ENCODE measurements at places on chromosomes 16 and 17.

DNA sequence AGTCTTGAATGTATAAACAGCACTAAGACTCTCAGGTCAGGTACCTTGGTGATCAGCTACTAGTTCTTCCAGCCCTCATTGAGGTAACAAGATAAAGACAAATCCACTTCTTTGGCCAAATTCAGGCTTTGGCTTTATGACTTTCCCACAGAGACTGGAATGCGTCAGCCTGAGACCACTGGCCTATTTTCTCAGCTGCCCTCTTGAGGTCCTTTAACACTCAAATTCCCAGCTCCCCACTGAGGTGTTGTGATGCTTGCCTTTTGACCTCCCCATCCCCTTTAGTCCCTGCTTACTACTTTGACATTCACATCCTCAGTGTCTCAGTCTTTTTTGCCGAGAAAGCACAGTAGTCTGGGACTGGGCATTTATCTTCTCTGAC, 10.6 kb downstream of the TNFAIP1 start:
- no peak for DNase-seq

GRCh38 chr17:59565171-59565958, at the start of gene DHX40:
Gene DHX40 (plus strand): TSS chr17:59565610. CDS start chr17:59565672, 62 bp downstream.
- peak; percentile 93 for DNase-seq

- no peak for DNase-seq
Measured at GRCh38 chr17:75694536-75694935, 26.7 kb upstream of the ITGB4 start.

GRCh38 chr16:29712809-29713208, 33.0 kb downstream of the C16orf54 start:
- no peak for DNase-seq

GRCh38 chr16:14307527-14308367, 236.6 kb downstream of the MRTFB start:
- DNase-seq = no peak

GRCh38 chr16:30006095-30006473, 4.7 kb downstream of the DOC2A start:
- DNase-seq = no peak

DNA sequence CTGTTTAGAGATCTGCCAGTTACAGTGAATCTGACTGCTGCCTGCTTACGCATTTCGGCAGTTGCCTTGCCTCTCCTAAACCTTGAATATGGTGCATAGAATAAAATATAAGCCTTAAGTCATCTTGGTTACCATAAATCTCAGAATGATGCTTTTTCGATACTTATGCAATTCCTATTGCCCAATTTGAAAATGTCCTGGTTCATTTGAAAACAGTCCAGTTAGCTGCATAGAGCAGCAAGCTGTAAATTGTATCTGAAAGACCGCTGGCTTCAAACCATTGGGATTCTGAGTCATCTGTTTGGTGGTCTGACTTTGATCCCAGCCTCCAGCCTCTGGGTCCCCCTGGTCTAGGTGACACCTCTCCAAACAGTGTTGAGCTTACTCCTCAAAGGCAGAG, 2.7 kb upstream of the PRKCA start:
- no peak for DNase-seq

GRCh38 chr16:86090461-86091170, 191.7 kb downstream of the IRF8 start:
- DNase-seq = no peak

- DNase-seq = no peak
Measured at GRCh38 chr16:11204513-11205047, 51.4 kb downstream of the SOCS1 start.

DNA sequence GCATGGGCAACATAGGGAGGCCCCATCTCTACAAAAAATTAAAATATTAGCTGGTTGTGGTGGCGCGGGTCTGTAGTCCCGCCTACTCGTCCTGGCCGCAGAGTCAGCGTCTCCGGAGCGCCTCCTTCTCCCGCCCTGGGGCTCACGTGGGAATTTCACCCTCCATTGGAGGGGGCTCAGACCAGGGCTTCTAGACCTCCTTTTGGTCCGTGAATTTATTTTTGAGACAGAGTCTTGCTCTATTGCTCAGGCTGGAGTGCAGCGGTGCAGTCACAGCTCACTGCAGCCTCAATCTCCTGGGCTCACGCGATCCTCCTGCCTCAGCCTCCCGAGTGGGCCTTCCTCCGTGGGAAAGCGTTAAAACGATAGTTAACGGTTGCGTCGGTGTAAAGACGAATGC, 394 bp upstream of the NME4 start:
- no peak for DNase-seq

DNA sequence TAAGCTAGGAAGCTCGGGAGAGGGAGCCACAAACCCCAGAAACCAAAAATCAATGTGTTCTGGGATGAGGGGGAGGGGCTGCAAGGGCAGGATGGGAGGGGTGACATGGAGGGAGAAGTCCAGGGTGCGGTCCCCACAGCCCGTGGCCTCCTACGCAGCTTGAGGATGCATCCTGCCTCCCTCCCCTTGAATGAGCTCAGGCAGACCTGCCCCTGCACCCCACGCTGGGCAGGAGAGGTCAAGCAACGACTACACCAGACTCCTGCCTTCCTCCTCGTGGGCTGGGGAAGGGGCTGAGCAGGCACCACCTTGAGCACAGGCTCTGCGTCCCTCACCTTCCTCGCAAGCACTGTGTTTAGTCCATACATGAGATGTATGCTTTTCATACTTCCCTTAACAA, 3.9 kb downstream of the ANKRD13B start:
- no peak for DNase-seq

GRCh38 chr17:17387498-17388362, 84.6 kb downstream of the NT5M start:
- DNase-seq = no peak

GRCh38 chr16:83653785-83654184, 154.0 kb upstream of the HSBP1 start:
- no peak for DNase-seq

DNA sequence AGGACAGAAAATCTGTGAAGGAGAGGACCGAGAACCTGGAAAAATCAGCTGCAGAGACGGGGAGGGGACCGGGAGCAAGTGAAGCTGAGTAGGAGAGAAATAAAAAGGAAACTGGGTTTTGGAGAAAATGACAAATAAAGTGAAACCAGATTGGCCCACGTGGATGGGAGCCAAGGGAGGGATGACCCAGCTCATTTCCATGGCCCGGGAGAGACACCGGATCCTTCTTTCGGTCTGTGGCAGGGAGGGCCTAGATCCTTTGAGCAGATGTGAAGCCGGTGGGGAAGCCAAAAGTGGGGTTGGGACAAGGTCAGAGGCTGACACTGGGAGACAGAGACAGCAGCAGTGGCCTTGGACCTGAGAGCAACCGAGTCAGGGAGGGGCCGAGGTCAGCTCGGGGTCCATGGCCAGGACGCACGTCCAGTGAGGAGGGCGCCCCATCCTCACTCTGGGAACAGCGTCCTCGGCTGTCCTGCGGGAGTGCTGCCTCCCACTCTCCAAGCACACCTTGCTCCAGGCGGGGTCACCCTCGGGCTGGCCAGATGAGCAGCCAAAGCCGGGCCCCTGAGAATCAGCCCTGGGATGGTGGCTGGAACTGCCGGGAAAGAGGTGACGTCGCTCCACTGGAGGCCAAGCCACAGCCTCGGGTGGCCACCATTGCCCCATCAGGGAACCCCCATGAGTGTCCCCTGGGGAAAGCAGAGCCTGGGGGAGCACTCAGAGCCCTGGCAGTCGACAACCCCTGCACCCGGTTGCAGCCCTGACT, 50.8 kb upstream of the CDR2 start:
- no peak for DNase-seq

DNA sequence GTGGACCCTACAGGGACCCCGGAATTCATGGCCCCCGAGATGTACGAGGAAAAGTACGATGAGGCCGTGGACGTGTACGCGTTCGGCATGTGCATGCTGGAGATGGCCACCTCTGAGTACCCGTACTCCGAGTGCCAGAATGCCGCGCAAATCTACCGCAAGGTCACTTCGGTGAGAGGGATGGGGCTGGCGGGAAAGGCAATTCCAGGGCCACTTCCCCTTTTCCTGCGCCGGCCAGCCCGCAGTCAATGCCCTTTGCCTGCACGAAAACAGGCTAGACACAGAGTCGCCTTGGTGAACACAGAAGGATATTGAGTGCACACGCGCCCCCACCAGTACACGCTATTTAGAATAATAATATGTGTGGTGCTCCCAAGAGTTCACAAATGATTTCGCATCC, 4.0 kb downstream of the WNK4 start:
- DNase-seq = no peak

DNA sequence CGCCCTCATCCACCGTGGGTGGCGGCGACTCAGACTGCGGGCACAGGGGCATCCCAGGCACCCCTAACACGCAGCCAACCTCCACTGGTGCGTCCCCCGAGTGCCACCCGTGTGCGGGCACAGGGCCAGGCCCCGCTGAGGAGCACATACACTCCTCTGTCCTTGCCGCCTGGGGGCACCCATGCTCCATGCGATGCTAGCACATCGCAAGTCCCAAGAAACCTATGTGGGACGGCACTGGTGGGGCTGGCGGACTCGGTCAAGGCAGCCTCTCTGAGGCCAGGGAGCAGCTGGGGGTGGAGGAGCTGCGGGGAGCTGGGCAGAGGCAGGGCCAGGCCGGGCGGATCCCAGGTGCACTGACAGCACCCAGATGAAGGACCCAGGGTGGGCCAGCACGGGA, 4.0 kb downstream of the ZNF598 start:
- no peak for DNase-seq

DNA sequence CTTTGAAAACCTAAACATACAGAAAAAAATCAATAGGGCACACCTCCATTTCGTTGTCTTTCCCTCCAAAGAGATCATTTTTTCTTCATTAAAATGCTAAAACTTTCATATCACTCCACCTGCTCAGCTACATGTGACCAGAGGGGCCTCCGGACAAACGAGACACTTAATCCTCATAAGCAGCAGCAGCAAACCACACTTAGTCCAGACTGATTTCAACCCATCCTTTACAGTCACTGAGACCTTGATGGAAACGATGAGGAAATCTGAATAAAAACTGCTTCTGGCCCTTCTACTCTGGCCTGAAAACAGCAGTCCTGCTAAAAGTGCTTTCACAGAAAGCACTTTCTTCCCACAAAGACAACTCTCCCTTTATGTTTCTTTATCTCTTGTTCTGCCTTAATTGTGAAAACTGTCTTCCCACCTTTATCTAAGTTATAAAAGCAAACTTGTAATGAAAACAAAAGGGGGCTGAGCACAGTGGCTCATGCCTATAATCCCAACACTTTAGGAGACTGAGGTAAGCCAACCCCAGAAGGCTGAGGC, 4.6 kb downstream of the ANKRD11 start:
- no peak for DNase-seq

DNA sequence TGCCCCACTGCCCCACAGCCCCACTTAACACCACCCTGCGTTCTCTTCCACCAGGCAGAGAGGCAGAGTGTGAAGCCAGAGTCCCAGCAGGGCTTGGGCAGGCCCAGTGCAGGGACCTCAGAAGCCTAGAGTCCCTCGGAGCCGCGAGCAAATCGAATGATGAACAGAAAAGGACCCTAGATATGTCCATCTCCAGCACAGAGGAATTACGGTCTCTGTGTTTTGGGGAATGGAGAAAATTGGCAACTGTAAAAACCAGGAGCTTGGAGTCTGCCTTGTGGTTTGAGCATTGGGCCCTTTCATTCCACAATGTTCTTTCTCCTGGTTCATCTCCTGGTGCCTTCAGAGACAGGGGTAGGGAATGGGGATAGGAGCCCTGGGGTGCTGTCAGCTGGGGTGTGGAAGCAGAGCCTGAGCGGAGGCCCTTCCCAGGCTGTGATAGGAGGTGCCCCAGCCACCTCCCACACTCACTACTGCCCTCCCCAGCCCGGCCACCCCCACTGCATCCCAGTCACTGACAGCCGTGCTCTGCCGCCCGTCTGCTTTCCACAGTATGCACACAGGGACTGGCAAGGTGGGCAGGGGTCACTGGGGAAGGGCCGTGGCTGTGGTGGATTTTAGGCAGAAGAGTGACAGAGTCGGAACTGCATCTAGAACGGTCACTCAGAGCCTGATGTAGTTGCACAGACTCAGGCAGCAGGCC, 26.7 kb downstream of the TBX4 start:
- DNase-seq = no peak

GRCh38 chr16:74999609-75000480, 1.0 kb downstream of the ZNRF1 start:
- DNase-seq = no peak

- no peak for DNase-seq
Measured at GRCh38 chr16:8814095-8814806, 16.6 kb downstream of the PMM2 start.

DNA sequence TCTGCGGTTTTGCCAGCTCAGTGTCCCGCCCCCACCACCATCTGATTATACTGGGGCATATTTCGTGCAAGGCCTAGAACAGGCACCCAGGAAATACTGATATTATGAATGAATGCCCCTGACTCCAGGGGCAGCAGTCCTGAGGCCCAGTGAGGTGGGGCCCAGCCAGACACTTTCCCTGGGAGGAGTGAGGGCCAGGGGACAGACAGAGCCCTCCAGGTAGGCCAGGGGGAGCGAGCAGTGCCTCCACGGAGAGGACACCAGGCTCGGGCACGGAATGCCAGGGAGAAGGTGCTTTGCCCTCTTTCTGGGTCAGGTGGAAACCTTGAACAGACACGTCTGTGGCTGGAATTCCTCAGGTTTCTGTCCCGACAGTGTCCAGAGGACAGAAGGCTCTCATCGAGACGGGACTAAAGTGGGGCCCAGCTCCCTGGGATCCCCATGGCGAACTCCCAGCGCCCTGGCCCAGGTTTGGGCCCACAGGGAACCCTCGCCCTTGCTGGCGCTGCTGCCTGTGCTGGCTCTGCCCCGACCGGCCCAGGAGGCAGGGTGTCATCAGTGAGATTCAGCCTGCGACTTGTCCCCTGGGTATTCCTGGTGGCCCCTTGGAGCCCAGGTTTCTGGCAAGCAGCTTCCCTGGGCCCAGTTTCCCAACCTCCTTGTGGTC, 4.3 kb downstream of the KATNB1 start:
- DNase-seq = no peak

DNA sequence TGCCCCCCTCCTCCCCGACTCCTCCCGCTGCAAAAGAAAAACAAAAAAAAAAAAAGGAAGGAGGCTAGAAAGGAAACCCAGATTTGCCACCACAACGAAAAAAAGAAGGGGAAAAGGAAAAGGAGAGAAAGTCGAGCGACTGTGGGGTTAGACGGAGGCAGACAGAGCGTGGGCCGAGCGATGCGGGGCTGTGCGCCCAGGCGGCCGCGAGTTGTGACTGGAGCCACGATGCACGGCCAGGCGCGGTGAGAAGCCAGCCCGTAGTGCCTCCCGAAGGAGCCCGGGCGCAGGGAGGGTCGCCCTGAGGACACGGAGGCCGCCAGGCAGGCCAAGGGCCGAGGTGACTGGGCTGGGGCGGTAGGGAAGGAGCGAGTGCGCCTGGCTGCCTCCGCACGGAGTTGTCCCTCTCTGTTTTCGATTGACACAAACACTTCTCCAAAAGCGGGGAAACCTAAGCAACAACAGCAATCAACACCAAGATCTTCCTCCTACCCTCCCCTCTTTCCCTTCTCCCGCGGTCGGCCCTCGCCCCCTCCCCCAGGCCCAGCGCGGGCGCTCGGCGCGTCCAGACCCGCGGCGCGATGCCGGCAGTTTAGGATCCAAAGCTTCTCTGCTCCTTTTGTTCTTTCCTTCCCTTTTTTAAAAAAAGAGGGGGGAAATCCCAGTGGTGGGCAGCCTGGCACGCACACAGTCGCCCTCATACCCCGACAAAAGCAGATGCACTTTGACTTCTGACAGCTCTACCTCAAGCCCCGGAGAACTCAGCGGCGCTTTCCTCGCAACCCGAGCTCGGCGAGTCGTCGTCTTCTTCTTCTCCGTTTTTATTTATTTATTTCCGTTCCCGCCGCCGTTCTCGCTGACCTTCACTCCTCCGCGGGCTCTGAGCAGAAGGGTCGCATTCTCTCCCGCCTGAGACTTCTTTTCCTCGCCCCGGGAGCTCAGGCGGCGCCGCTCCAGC, at the start of gene LHX1:
Gene LHX1, plus strand, starts transcription at position 475 of the 958 bp plus-strand sequence. CDS start 723 bp downstream, outside the sequence.
- DNase-seq = no peak

- peak; percentile 91 for DNase-seq
Measured at GRCh38 chr17:18960803-18961511, 9.0 kb downstream of the SLC5A10 start.
